ENCODE measurements at places on chromosomes 11 and 22.

- no peak overlapping the region for H3K4me3 ChIP-seq
- no peaks in the 10 kb centered on the region for H3K4me1 ChIP-seq
- H3K36me3 ChIP-seq, result no peaks in the 10 kb centered on the region
- H3K27ac ChIP-seq, result no peak overlapping the region
These were observed 11.4 kb downstream of the MOGAT2 start for GRCh38 chr11:75728992-75729391.

DNA sequence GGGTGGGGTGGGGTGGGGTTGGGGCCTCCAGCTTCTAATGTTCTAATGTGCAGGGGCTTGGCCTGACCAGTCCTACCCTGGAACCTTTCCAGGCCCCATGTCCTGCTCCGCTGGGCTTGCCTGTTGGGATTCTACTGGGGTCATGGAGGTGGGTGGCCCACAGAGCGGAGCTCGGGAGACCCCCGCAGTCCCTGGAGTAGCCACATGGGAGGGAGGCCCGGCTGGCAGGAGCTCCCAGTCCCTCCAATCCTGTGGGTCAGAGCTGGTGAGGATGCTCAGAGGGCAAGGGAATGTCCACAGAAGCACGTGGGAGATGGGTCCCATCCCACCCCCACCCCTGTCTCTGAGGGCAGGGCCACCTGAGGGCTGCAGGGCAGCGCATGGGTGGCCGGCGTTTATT lies 2.9 kb downstream of the SEPTIN5 start:
- peaks cover 38% of the 10 kb centered on the region for H3K4me1 ChIP-seq
- H3K4me3 ChIP-seq, result no peak overlapping the region
- H3K36me3 ChIP-seq, result no peaks in the 10 kb centered on the region
- no peaks in the 10 kb centered on the region for H3K27me3 ChIP-seq

DNA sequence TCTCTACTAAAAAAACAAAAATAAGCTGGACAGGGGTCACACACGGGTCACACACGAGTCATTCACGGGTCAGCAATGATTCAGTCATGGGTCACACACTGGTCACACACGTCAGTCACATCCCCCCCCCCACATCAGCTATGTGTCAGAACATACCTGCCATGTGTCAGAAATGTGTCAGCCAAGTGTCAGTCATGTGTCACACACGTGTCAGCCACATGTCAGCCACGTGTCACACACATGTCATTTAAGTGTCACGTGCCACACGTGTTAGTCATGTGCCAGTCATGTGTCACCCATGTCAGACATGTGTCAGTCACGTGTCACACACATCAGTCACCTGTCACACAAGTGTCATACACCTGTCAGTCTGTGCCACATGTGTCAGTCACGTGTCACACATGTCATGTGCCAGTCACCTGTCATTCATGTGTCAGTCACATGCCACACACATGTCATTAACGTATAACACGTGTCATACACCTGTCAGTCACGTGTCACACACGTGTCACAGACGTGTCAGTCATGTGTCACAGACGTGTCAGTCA lies 28.7 kb upstream of the MMP20 start:
- no peak for DNase-seq
- H3K4me1 ChIP-seq, result no peaks in the 10 kb centered on the region
- no peak overlapping the region for H3K4me3 ChIP-seq
- H3K27me3 ChIP-seq, result no peaks in the 10 kb centered on the region

DNA sequence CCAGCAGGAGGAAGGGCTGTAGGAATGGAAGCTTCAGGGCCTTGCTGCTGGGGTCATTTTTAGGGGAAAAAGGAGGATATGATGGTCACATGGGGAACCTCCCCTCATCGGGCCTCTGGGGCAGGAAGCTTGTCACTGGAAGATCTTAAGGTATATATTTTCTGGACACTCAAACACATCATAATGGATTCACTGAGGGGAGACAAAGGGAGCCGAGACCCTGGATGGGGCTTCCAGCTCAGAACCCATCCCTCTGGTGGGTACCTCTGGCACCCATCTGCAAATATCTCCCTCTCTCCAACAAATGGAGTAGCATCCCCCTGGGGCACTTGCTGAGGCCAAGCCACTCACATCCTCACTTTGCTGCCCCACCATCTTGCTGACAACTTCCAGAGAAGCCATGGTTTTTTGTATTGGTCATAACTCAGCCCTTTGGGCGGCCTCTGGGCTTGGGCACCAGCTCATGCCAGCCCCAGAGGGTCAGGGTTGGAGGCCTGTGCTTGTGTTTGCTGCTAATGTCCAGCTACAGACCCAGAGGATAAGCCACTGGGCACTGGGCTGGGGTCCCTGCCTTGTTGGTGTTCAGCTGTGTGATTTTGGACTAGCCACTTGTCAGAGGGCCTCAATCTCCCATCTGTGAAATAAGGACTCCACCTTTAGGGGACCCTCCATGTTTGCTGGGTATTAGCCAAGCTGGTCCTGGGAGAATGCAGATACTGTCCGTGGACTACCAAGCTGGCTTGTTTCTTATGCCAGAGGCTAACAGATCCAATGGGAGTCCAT lies 14.1 kb downstream of the IL10RA start:
- no peaks in the 10 kb centered on the region for H3K4me1 ChIP-seq
- DNase-seq, result no peak
- H3K27ac ChIP-seq, result no peak overlapping the region
- no peak overlapping the region for H3K4me3 ChIP-seq
- no peaks in the 10 kb centered on the region for H3K27me3 ChIP-seq

DNA sequence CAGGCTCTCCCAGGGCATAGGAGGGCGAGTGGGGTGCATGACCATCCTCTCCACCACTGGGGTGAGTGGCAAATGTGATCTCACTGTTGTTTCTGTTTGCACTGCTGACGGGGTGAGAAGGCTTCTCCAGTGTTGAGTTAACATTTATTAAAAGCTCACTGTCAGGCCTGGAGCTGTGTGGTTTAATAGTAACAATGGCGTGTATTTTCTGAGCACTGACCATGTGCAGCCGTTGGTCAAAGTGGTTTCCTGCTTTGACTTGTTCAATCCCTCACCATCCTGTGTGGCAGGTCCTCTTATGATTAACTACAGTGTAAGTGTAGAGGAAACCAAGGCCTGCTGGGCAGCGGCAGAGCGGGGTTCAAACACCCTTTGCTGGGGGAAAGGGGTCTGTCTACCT lies 4.4 kb downstream of the A4GALT start:
- H3K27ac ChIP-seq, result peak overlapping the region; percentile 68
- H3K36me3 ChIP-seq, result no peaks in the 10 kb centered on the region
- H3K4me3 ChIP-seq, result no peak overlapping the region

DNA sequence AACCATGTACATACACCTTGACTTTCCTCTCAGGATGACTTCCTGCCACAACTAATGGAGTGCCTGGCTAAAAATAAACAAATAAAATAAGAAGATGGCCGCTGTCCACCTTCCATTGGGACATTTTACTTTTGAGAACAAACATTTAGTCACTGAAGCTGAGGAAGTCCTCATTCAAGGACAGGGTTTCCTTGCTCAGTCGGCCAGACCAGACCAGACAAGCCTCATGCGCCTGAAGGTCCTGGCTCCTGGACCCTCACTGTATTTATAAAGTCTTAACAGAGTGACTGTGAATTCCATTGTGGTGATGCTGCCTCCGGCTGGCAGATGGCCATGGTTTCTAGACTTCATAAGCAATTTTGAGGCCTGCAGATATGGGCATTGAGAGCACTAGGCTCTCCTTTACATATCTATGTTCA lies 114.5 kb downstream of the MAML2 start:
- no peak for DNase-seq
- peak overlapping the region; percentile 74 for H3K27ac ChIP-seq
- H3K36me3 ChIP-seq, result no peaks in the 10 kb centered on the region
- H3K4me3 ChIP-seq, result no peak overlapping the region
- no peaks in the 10 kb centered on the region for H3K27me3 ChIP-seq

DNA sequence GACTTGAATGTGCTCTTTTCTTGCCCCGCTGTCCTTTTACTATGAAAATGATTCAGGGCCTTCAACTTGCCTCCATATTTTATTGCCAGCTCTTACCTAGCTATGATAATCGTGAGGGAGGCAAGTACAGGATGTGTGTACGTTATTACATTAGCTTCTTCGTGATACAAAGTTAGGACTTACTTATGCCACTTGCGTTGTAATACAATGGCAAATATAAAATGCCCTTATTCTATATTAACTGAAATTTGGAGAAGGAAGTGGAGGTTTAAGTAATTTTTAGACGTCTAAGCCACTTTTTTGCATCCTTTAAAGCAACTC lies 10.8 kb upstream of the CCT8L2 start:
- H3K36me3 ChIP-seq, result no peaks in the 10 kb centered on the region
- H3K27ac ChIP-seq, result peak overlapping the region; percentile 7
- H3K27me3 ChIP-seq, result no peaks in the 10 kb centered on the region
- no peak for DNase-seq
- H3K4me3 ChIP-seq, result no peak overlapping the region
- H3K4me1 ChIP-seq, result peaks cover 4% of the 10 kb centered on the region

GRCh38 chr11:15157181-15157580 lies 42.5 kb downstream of the INSC start:
- no peak for DNase-seq
- H3K27me3 ChIP-seq, result no peaks in the 10 kb centered on the region
- H3K36me3 ChIP-seq, result no peaks in the 10 kb centered on the region
- no peak overlapping the region for H3K27ac ChIP-seq
- no peak overlapping the region for H3K4me3 ChIP-seq
- H3K4me1 ChIP-seq, result no peaks in the 10 kb centered on the region

DNA sequence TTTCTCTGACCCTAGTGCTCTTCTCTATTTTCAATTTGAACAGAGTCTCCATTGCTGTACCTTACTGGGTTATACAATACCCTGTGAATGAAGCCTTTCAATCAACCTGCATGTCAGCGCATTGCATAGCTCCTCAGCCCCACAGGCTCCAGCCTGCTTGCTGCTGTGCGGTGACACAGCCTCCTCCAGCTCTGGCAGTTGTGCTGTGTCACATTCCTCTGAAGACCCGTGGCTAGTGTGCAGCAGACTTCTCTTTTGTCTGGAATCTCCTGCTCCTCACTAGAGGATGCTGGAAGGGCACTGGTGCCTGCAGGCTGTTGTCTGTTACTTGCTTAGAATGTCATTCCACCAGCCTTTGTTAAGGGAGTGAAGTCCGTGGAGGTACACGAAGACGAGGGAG lies 390.1 kb upstream of the B3GAT1 start:
- DNase-seq, result no peak
- no peaks in the 10 kb centered on the region for H3K36me3 ChIP-seq
- no peak overlapping the region for H3K27ac ChIP-seq
- H3K4me1 ChIP-seq, result no peaks in the 10 kb centered on the region
- no peaks in the 10 kb centered on the region for H3K27me3 ChIP-seq

- no peak for DNase-seq
- H3K4me1 ChIP-seq, result peaks cover 28% of the 10 kb centered on the region
- peak overlapping the region; percentile 99 for H3K27ac ChIP-seq
- H3K36me3 ChIP-seq, result no peaks in the 10 kb centered on the region
- H3K4me3 ChIP-seq, result peak overlapping the region; percentile 66
- no peaks in the 10 kb centered on the region for H3K27me3 ChIP-seq
These were observed 1.2 kb upstream of the MICALL1 start for GRCh38 chr22:37904572-37905533.

DNA sequence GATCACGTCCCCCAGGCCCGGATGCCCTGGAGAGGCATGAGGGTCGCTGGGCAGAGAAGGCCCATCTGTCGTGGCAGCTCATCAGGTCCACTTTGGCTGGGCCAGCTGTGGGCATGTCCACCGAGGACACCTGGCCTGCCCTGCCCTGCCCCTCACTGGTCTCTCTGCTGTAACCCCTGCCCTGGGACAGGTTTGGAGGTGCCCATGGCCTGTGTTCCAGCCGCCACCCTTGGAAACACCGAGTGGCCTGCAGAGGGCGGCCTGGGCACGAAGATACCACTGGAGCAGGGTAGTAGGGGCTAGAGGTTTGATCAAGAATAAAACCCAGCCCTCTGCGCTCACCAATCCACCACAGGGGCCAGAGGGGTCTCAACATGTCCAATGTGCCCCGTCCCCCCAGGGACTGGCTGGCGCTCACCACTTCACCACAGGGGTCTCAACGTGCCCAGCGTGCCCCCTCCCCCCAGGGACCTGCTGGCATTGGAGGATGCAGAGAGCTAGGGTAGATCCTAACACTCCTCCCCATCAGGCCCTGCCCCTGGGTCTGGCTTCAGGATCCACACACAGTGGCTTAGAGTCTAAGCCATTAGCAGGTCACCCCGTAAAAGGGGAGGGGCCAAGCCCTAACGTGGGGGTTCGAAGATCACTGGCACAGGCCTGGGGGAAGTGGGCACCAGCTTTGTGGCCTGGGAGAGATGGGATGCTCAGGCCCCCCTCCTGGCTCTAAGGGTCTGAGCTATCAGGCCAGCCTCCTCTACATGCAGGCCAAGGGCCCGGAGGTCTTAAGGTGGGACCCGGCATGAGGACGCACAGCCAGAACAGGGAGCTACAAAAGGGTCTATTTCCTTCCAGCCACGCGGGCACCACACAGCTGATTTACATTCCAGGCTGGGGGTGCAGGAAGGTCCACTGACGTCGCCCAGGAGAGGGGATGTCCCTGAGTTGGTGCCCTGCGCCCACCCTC lies 1.3 kb upstream of the HDAC10 start:
- peak overlapping the region; percentile 74 for H3K27ac ChIP-seq
- no peaks in the 10 kb centered on the region for H3K27me3 ChIP-seq
- peaks cover 22% of the 10 kb centered on the region for H3K4me1 ChIP-seq

GRCh38 chr11:78416285-78417174 lies 1.1 kb downstream of the GAB2 start:
- peak overlapping the region; percentile 98 for H3K27ac ChIP-seq
- H3K27me3 ChIP-seq, result no peaks in the 10 kb centered on the region
- no peaks in the 10 kb centered on the region for H3K36me3 ChIP-seq
- H3K4me3 ChIP-seq, result peak overlapping the region; percentile 85

- no peak overlapping the region for H3K27ac ChIP-seq
- no peak for DNase-seq
- peaks cover 11% of the 10 kb centered on the region for H3K4me1 ChIP-seq
- no peaks in the 10 kb centered on the region for H3K36me3 ChIP-seq
- no peaks in the 10 kb centered on the region for H3K27me3 ChIP-seq
- H3K4me3 ChIP-seq, result no peak overlapping the region
These were observed 3.2 kb upstream of the PIWIL4 start for GRCh38 chr11:94563848-94564467.

DNA sequence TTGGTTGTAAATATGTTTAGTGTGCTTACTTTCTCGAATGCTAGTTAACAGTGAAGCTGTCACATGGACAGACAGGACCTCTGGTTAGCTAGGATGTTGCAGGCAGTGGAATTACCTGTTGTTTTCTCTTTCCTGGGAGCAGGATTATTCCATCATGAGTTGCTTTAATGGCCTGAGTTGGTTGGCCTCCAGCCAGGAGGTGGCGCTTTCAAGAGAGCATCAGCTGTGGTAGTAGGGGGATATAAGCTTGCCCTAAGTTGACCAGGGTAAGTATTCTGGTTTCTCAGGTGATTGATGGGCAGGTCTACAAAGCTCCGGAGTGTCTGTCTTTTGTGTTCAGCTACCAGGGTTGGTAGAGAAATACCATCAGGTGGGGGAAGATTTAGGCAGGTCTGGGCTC lies 43.5 kb downstream of the NELL1 start:
- no peaks in the 10 kb centered on the region for H3K4me1 ChIP-seq
- H3K27me3 ChIP-seq, result no peaks in the 10 kb centered on the region
- no peak for DNase-seq
- H3K27ac ChIP-seq, result no peak overlapping the region
- H3K4me3 ChIP-seq, result no peak overlapping the region
